ENCODE measurements at places on chromosomes 2 and 18.

GRCh38 chr2:114609801-114610200, 167.4 kb downstream of the DPP10 start:
- no peak for DNase-seq

- no peak for DNase-seq
These were observed 140.9 kb upstream of the CRIM1 start for GRCh38 chr2:36214691-36215090.

- DNase-seq, result no peak
These were observed 34.0 kb downstream of the SH3RF3 start for GRCh38 chr2:109162999-109163398.

GRCh38 chr2:165561516-165561915, 92.0 kb downstream of the CSRNP3 start:
- DNase-seq, result no peak

GRCh38 chr2:173037245-173038120, 38.2 kb upstream of the MAP3K20 start:
- DNase-seq, result no peak

GRCh38 chr2:235047171-235048160, 95.6 kb downstream of the SH3BP4 start:
- no peak for DNase-seq

GRCh38 chr2:189076572-189076971, 102.4 kb downstream of the COL3A1 start:
- DNase-seq, result no peak

DNA sequence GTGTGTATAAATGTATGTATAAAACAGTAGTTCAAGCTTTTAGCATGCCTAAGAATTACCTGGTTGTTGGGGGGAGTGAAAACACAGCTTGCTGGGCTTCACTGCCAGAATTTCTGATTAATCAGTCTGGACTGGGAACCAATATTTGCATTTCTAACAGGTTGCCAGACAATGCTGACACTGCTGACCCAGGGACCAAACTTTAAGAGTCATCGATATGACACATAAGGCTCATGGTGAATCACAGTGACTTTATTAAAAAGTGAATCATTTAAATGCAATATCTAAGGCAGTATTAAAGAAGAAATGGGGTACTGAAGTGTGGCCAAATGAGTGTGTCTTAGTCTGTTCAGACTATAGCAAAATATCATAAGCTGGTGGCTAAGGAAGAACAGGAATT, 195.9 kb upstream of the DTNA start:
- no peak for DNase-seq

- DNase-seq, result no peak
These were observed 9.7 kb upstream of the SLC39A10 start for GRCh38 chr2:195647302-195647701.

- DNase-seq, result no peak
These were observed 2.8 kb downstream of the GCFC2 start for GRCh38 chr2:75707901-75708300.

GRCh38 chr2:208370881-208371633, 35.5 kb upstream of the PTH2R start:
- no peak for DNase-seq

GRCh38 chr18:52130624-52131301, 209.2 kb upstream of the DCC start:
- DNase-seq, result no peak

DNA sequence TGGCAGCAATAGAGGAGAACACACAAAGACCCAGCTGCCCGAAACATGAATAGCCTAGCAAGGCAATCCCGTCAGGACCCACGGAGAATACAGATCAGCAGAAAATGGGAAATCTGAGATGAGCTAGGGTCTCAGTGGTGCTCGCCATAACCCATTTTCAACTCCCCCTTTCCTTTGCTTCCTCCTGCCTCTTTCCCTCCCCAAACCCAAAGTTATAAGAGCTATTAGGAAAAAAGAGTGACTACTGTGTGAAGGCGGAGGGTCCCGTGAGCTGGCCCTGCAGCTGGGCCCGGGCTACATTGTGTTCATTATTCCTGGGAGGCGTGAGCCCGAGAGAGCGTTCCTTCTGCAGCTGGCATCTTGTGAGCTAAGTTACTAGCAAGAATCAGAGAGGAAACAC, 118.4 kb downstream of the PID1 start:
- DNase-seq, result no peak

DNA sequence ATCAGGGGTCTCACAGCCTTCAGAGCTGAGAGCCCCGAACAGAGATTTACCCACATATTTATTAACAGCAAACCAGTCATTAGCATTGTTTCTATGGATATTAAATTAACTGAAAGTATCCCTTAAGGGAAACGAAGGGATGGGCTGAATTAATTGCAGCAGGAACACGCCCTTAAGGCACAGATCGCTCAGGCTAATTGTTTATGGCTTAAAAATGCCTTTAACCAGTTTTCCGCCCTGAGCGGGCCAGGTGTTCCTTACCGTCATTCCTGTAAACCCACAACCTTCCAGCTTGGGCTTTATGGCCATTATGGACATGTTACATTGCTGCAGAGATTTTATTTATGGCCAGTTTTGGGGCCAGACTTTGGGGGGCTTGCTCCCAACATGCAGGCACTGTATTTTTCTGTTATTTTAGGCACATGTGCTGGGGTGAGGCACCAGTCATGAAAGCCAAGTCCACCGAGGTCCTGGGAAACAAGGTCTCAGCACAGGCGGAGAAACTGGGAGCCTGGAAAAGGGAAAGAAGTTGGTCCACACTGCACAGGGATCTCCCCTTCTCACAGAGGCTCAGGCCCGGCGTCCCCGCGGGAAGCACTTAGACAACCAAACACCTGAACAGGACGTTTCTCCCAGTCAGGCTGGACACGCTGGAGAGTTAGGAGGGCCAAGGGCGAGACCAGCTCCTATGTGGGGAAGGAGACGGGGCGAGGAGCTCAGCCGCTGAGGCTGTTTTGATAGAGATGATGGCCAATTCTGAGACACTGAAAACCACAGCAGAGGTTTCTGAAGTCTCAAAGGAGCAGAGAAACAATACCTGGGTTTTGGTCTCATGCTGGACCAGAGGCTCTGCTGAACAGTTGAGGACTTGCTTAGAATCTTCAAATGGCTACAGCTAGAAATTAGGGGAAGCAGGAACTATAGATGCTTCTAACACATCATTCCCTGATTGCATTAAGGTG, 86.7 kb downstream of the TMEM18 start:
- no peak for DNase-seq

DNA sequence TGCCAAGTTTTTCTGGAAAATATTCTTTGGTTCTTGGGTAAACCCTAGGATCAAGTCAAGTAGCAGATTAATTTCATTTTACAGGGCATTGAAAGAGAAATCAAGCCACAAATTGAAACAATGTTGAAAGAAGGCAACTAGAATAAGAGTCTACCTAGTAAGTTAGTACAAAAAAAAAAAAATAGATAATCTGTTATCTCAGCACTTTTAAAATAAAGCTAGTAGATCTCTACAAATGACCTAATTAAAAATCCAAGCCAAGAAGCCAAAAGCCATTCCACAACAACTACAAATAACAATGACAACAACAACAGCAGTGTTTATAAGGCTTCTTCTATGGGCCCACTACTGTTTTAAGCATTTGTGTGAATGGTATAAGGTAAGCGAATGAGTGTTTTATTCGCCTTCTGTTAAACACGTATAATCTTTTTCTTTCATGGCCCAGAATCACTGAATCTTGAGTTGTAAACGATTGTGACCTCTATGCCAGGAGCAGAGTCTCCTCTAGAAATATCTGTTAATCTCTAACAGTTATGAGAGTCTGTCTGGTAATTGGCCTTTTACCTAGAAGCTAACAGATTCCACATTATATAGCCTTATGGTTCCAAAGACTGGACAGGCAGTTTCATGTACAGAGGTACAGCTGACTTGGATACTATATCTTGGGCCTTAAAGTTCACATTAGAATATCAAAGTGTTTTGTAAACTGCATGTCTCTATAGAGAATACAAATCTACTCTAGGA, 28.6 kb upstream of the CUL3 start:
- no peak for DNase-seq

DNA sequence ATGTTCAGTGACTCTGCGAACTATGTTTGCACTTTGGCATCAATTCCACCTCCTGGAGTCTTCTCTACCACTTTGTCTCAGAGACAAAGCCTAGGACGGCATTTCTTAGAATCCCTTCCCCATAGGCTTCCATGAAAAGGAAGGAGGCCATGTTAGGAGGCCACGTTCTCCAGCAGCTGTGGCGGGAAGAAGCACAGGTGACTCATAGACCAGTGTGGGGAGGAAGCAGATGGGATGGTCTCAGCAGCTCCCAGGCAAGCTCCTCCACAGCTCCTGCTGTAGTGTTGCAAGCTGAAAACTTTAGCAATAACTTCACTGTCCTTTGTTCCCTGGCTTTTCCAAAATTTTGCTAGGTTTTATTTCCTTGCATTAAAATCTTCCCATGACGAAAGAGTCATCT, 781.3 kb upstream of the ID2 start:
- no peak for DNase-seq

GRCh38 chr18:69727912-69728572, 219.6 kb downstream of the CD226 start:
- DNase-seq, result no peak

GRCh38 chr2:206231669-206232286, 42.7 kb upstream of the ZDBF2 start:
- no peak for DNase-seq

DNA sequence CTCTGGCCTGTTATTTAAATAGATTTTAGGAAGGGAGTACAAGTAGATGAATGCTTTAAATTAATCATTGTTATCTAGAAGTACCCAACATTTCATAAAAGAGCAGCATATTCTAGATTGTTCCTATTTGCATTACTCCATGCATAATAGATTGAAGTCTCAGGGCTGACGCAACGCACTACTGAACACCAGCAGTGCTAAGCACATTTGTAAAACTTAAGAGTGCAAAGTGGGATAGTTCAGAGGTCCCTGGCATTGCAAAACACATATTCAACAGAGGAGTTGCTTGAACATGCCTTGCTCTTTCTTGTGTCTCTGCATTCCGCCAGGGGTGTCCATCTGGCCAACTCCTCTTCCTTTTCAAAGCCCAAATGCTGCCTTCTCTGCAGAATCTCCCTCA, 22.3 kb downstream of the CDKL4 start:
- DNase-seq, result no peak

DNA sequence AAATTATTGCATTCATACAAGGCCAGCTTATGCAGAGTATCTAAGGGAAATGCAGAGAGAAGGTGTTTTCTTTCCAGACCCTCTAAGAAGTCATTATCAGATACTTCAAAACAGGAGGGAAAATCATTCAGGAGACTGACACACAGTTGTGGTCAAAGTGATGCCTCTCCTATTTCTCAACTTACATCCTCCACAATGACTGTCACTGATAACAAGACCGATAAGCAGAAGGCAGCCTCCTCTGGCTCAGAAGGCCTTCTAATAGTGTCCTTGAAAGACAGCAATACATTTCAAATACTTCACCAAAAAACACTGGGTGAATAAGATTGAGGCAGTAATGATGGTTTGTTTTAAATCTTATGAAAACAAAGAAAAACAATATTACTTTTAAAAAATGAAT, 199.7 kb downstream of the PIEZO2 start:
- DNase-seq, result no peak

DNA sequence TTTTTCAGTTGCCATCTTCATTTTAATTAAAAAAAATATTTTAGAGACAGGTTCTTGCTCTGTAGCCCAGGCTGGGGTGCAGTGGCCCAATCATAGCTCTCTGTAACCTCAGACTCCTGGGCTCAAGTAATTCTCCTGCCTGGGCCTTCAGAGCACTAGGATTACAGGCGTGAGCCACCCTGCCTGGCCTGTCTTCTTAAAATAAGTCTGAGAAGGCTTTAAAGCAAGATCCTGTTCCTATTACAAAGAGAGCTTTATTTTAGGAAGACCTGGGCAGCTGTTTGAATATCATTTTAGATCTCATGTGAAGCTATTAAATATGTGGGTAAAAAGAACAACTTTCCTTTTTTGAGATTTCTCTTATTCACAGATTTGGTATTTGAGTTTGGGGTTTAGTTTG, 1.5 kb downstream of the FAM228A start:
- DNase-seq, result no peak

DNA sequence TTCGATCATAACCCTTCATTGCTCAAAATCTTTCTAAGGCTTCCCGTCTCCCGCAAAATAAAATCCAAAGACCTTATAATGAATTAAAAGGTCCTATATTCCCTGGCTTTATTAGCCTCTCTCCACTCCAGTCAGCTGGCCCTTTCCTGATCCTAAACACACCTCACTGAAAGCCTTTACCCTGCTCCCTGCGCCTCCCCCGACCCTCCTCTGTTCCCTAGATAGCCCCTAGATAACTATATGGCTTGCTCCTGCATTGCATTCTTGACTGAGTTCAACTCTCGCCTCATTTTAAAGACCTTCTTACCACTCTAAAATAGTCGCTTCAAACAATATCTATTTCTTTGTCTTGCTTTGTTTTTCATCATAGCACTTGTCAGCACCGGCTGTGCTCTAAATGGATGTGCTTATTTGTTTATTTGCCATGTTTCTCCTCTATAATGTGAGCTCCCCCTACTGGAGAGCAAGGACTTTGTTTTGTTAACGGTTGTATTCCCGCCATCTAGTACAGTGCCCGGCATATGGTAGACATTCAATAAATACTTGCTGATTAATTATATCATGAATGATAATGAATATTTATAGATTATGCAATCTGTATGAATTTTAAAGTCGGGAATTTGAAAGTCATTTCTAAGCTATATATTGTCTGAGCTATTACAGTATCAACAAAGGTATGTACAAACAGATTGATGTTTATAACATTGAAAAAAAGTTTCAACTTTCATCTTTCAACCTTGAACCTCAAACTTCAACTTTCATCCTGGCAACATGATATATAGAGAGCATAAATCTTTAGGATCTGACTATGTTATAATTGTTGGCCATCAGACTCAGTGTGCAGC, 32.4 kb upstream of the VIT start:
- DNase-seq, result peak; percentile 12

DNA sequence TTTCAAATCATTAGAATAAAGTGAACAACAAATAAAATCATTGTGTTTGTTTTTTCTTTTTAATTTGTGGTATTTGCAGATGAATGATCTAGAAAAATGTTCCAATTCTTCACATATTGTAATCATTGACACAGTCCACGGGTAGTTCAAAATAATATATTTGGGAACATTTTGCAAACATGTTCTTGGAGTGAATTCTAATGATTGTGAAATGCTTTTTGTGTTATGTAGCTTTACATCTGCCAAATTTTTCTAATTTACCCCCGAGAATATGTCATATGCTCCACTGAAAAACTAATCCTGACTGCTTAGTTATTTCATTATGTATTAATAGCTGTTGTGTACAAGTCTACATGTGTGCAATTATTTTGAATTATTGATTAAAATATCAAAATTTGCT, 1468.4 kb upstream of the NXPH2 start:
- DNase-seq, result no peak

DNA sequence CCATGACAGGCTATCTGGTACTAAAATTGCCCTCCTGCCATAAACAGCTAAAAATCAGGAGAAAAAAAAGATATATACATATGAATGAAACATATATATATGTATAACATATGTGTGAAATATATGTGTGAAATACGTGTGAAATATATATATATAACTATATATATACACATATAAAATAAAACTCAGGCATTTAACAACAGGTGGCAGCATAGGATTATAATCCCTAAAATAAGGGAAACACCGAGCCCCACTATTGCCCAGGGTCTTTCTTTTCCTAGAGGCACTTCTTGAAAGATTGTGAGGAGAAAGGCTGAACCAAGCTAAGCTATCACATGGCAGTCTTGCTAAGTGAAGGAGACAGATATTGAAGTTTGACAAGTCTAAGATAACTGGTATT, 65.9 kb upstream of the CYTIP start:
- no peak for DNase-seq

GRCh38 chr2:100939445-100939844, 62.6 kb upstream of the RPL31 start:
- DNase-seq, result no peak

Data from activated CD4-positive, alpha-beta T cell treated with anti-CD3 and anti-CD28 coated beads for 48 hours (primary cell).